ENCODE measurements at places on chromosomes 3 and 15.

DNA sequence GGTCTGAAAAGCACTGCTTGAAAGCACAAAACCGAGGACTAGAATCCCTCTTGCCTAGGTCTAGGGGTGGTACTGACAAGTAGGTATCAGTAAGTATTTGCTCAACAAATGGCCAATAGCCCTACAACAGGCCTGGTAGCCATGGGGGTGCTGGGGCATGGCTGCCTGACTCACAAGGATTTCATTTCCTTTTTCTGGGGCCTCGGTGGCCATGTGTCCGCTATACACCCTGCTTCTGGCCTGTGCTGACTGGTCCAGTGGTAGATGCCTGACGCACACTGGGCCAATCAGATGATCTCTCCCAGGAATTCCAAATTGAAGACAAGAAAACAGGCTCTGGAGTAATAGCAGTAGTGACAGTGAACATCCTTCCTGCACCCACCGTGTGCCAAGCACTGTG, 29.4 kb downstream of the MELTF start:
- no peak for DNase-seq

GRCh38 chr15:65595960-65596359, 15.0 kb downstream of the INTS14 start:
- DNase-seq: no peak

DNA sequence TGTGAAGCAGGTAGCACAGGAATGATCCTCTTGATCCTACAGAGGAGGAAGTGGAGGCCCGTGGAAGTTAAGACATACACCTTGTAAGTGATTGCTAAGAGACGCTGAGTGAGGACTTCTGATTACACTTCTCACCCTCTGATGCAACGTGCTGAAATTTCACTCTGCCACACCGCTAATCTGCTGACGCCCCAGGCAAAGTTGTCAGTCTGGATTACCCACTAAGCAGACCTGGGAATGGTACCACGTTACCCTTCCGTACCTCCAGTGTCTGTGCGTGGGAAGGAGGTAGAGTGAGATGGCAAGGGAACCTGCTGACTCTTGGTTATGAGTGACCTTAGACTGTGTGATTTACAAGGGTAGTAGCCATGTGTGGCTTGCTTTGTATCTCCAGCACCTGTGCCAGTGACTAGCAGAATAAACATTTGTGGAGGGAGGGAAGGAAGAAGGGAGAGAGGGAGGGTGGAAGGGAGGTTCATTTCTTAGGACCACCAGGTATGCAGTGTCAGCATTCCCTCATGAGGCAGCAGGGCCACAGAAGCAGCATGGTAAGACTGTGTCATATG, 115.0 kb downstream of the ALDH1A2 start:
- DNase-seq: no peak

DNA sequence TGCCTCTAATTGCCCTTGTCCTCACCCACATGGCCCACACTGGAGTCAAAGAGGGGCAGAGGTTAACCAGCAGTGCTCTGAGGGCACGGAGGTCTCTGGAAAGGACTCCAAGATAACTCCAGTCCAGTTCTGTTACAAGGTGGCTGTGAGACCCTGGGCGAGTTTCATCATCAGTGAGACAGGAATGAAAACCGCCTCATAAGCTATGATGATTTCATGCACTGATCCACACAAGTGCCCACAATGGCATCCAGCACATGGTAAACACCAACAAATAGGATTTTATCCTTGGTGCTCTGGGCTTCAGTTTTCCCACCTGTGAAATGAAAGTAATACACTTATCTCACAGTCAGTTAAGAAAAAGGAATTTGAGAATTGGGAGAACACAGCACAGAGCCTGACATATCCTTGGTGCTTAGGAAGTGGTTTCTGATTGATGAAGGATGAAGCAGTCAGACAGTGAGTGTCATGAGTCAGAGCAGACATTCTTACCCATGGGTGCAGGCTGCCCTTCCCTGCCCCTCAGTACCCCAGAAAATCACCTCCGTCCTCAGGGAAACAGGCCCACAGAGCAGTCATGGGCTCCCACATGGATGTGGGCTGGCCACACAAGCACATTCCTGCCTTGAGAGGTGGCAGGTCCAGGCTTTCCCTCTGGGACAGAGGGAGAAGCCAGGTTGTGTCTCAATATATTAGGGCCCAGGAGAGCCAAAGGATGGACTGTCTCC, 48.4 kb downstream of the DAPK2 start:
- no peak for DNase-seq

DNA sequence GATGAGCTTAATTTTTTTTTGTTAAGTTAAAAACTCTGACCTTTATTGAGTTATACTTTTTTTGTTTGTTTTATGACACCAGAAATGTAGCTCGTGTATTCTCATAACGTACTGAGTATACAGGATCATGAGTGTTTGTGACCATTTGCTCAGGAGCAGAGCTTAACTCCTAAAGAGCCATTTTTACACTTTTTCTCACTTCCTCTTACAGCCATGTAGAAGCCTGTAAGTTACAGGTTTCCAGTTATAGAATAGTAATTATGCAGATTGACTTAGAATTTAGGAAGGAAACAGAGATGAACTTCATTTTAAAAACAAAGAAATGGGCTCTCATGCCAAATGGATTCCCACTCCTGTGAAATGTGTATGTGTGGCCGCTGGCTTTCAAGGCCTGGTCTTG, 151.7 kb downstream of the MCTP2 start:
- DNase-seq: no peak

- peak; percentile 35 for DNase-seq
These were observed 25.0 kb downstream of the LSM3 start for GRCh38 chr3:14203521-14204079.

DNA sequence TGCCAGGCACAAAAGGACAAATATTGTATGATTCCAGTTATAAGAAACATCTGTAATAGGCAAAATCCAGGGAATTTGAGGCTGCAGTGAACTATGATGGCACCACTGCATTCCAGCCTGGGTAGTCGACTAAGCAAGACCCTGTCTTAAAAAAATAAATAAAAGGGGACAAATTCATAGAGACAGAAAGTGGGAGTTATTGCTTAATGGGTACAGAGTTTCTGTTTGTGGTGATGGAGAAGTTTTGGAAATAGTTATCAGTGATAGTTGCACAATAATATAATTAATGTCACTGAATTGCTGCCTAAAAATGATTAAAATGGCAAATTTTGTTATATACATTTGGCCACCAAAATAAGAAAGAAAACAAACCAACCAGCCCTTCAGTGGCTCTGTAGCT, 27.6 kb upstream of the CNBP start:
- DNase-seq: no peak

- DNase-seq: no peak
These were observed 4.3 kb downstream of the ARHGEF26 start for GRCh38 chr3:154125378-154126030.

- no peak for DNase-seq
These were observed 25.1 kb downstream of the C3orf18 start for GRCh38 chr3:50542177-50543034.

- no peak for DNase-seq
These were observed 70.7 kb downstream of the TOP2B start for GRCh38 chr3:25594007-25594502.

GRCh38 chr15:50182219-50183013, 420 bp downstream of the SLC27A2 start:
- peak; percentile 40 for DNase-seq

DNA sequence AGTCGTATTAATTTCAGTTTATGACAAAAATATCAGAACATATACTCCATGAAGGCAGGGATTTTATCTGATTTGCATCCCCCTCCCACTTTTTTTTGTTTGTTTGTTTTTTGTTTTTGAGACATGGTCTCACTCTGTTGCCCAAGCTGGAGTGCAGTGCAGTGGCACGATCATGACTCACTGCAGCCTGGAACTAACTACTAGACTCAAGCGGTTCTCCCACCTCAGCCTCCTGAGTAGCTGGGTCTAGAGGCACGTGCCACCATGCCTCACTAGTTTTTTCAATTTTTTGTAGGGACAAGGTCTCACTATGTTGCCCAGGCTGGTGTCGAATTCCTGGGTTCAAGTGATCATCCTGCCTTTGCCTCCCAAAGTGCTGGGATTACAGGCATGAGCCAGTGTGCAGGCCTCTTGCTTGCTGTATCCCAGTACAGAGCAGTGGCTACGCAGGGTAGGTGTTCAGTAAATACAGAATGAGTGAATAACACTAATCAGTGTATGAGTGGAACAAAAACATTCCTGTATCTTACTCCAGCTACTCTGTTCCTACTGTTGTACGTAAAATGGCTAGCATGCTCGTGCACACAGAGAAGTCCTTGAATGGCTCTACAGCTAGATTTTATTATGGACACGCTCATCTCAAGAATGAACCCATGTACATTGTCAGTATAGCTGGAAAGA, 272.4 kb downstream of the FOXP1 start:
- DNase-seq: no peak

- DNase-seq: peak; percentile 80
These were observed 38.5 kb upstream of the DNAJC13 start for GRCh38 chr3:132378846-132379245.

GRCh38 chr3:154844863-154845262, 235.3 kb upstream of the MME start:
- peak; percentile 85 for DNase-seq

DNA sequence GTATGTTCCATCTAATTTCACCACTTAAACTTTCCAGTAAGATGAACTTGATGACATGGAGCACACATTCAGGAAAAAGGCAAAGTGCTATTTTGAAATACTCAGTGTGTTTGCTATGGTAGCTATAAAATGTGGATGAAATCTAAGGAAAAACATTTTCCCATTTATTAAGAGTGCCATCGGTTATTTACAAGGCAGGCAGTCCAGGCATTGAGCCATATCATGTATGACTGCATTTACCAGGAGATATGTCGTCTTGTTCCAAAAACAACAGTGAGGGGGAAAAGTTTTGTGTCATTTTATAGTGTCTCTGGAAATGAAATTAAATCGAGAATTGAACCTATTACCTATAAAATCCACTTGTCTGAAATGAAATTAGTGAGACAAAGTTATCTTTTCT, 13.7 kb downstream of the ANXA2 start:
- DNase-seq: no peak

- no peak for DNase-seq
These were observed 188.5 kb downstream of the TPRG1 start for GRCh38 chr3:189360291-189360690.

Measured in DMS153 (cell line).